SJSA1 (cell line): ENCODE measurements at places on chromosomes 2 and 18.

GRCh38 chr18:25990473-25990872 lies 99.9 kb downstream of the SS18 start:
- no peak for DNase-seq

DNA sequence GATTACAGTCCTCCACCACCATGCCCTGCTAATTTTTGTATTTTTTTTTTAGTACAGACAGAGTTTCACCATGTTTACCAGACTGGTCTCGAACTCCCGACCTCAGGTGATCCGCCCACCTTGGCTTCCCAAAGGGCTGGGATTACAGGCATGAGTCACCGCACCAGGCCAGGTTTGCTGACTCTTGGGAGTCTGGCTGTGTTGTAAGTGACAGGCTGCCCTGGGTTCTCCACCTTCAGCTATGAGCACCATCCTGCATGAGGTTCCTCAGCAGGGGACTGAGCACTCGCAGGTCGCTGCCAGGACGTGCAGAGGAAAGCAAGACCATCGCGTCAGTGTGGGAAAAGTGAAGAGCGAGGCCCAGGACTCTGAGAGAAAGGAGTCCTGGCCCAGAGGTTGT lies 112.6 kb upstream of the NDUFV2 start:
- DNase-seq, result no peak

GRCh38 chr2:197164141-197164754 lies 146.3 kb downstream of the ANKRD44 start:
- no peak for DNase-seq

DNA sequence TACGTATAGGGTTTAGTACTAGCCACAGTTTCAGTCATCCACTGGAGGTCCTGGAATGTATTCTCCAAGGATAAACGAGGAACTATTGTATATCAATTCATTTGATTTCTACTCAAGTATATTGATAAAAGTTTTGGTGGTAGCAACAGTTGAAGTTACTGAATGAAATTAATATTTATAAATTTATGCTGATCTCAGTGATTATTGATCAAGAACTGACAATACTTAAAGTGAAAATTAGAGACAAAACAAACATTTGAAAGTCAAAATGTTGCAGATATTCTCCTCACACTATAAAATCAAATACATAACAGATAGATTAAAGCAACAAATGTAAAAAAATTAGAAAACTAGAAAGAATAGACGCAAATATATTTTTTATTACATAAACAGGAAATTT lies 150.9 kb upstream of the SLC35G4 start:
- DNase-seq, result no peak

DNA sequence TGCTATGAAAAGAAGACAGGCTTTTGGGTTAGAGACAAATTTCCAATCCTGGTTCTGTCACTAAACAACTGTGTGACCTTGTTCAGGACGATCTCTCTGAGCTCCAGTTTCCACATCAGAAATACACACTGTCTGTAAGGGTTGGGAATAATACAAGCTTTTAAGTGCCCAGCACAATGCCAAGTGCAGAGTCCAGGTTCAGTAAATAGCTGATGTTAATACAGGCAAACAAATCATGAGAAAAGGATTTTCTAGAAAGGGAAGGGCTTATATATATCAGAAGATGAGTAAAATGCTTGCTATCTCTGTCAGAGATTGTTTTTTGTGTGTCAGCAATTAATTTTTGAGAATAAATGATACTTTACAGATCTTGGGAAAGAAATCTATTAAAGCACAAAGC lies 388.3 kb downstream of the NBAS start:
- DNase-seq, result no peak

GRCh38 chr2:159091976-159092375 lies 123.5 kb downstream of the TANC1 start:
- no peak for DNase-seq

- DNase-seq, result no peak
Observed at GRCh38 chr2:46317094-46317486, 19.9 kb downstream of the EPAS1 start.

DNA sequence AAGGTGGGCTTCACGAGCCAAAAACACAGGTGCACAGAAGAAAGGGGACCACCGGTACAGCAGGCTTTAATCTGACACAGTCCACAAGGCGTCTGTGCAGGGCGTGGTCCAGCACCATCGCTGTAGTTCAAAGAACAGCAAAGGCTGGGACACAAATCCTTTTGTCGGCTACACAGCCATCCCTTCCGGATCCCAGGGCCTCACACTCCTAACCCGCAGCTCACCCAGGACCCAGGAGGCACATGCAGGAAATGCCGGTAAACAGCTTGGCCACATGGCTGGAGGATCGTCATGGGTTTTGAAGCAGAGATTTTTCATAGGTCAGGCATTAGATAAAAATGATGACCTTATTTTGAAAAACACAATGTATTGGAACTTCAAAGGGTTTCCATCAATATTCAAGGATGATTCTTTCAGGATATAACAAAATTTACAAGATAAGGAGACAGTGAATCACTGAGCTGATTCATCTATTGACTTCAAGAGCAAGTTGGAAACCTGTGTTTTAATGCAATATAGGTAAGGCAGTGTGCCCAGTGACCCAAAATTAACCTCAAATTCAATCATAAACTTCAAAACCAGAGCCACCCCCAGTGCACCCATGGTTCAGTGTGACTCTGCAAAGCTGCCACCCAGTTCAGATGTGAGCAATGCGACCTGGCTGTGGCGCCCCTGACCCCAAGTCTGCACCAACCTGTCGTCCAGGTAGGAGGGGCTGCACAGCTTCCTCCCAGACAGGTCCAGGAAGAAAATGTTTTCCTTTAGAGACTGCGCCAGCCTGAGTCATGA lies 74.4 kb downstream of the TMEM18 start:
- DNase-seq, result no peak

DNA sequence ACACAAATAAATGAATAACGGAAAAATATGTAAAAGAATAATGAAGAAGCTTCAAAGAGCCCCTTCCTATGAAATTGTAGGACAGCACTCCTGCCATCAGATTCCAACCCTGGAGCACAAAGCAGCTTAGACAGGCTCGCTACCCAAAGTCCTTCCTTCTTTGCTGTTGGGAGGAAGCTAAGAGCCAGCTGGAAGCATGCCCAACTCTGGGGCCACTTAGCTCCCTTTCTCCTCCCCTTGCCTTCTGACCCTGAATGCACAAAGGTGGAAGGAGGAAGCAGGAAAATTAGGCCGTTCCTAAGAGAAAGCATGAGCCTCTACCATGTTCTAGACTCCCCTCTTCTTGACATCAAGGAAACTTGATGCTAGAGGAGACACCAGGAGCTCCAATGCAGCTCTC lies 700.8 kb downstream of the RNF144A start:
- no peak for DNase-seq

- no peak for DNase-seq
Observed at GRCh38 chr2:151634736-151635467, 99.4 kb downstream of the NEB start.

DNA sequence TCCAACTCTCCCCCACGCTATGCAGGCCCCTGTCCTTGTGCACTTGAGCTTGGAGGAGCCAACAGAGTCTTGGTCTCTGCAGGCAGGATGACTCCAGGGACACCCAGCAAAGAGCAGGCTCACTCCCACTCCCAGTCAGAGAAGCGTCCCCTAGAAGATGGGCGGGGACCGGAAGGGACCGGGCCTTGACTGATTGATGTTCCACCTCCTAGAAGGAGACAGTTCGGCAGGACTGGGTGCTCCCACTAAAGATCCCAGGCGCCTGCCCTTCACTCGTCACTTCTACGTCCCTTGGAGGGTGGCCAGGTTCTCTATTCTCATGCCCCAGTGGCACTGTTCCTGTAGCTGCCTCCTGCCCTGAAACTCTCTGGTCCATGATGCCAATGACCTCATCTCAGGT lies 3.2 kb upstream of the SP100 start:
- no peak for DNase-seq

DNA sequence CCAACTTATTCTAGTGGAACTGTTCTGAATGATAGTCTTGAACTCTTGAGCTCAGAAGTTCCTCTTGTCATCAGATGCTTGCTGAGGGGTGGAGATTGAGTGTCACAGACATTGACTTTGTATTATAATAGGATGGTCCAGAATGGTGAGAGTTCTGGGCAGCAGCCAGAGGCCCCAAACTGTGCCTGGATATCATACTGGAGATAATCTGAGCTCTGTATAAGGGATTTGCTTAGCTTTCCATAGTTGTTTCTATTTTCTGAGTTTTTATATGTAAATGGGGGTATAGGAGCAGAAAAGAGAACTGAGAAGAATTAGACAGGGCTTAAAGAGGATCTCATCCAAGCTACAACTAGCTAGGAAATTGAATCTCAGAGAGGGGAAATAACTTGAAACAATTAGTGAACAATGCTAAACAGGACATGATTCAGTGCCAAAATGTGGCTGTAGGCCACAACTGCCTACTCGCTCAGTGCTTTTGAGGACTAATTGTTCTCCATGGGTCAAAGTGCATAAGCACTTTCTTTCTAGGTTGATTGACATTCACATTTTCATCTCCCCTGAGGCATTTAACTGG lies 10.1 kb upstream of the LCLAT1 start:
- DNase-seq, result no peak

DNA sequence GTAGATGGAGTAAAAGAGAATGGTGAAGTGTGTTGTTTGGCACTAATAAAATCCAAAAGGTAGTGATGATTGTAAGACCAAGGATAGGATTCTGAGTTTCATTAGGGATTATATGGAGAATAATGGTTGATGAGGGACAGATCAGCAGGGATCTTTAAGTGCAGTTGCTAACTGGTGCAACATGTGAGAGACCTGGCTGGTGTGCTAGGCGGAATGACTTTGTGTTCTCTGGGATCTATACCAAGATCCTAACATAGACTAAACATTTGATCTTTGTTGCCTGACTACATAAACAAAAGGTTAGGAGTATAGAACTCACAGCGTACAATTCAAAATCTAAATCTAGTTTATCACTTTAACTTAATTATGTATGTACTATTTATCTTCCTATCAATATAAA lies 135.4 kb downstream of the PTRHD1 start:
- no peak for DNase-seq

DNA sequence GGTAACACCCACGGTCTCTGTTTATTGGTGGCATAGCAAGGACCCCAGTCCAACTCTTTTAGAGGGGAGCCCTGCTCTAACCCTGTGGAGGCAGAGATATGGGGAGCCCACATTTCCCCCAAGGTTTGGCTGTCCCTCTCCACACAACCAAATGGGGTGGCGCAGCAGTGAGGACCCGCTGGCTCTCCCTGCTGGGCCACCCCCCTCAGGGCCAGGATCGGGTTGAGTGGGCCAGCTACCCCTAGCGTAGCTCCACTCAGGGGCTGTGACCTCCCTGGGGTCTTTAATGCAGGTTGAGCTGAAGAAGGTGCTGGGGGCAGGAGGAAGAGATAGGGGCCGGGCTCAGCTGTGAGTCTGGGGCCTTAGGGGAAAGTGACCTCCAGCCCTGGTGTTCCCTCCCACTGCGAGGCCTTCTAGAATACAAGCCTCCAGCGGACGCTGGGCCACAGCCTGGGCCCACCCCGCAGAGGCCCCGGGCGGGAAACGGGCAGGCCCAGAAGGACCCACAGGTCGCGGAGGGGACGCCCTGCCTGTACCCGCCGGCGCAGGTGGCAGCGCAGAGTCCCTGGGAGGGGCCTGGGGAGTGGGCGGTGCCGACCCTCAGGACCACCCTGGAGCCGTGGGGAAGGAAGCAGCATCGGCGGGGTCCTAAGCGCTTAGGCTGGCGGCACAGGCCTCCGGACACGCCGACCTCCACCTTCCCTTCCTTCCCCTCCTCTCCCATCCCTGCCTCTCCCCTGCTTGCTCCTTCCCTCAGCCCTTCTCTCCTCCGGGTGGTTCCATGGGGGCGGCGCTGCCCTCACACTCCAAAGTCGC lies 9.6 kb downstream of the CROCC2 start:
- no peak for DNase-seq

- DNase-seq, result no peak
Observed at GRCh38 chr2:154710685-154711084, 12.2 kb downstream of the KCNJ3 start.

DNA sequence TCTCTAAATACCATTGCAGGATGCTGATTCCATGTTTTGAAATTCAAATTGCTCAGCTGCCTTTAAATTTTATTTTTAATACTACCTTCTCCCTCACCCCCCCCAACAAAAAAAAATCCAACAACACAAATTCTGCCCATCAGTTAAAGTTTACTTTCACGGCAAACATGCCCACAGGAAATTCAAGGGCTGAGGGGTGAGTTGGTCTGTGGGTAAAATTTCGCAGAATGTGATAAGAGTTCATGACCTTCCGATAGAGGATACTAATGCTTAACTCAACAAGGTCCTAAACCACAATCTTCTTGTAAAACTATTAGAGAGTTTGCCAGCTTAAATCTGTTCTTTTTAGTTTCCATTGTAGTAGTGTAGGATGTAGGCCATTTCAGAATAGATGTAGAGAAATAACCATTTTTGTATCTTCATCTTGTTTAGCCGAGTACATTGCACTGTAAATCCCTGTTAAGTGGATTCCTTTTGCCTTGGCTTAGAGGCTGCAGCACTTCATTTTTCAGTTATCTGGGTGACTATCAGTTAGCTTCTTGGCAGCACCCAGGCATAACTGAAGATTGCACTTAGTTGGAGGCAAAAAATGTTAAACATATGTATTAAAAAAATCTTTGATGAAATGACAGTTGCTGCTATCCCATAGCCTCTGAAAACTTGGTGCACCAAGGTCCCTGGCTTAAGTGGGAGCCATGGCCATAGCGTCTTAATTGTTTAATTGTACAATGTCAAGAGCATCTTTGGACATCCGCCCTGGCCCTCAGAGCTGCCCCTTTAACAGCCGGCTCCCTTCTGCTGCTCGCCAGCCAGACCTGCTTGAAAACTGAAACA lies 232.3 kb downstream of the HAUS1 start:
- DNase-seq, result no peak

DNA sequence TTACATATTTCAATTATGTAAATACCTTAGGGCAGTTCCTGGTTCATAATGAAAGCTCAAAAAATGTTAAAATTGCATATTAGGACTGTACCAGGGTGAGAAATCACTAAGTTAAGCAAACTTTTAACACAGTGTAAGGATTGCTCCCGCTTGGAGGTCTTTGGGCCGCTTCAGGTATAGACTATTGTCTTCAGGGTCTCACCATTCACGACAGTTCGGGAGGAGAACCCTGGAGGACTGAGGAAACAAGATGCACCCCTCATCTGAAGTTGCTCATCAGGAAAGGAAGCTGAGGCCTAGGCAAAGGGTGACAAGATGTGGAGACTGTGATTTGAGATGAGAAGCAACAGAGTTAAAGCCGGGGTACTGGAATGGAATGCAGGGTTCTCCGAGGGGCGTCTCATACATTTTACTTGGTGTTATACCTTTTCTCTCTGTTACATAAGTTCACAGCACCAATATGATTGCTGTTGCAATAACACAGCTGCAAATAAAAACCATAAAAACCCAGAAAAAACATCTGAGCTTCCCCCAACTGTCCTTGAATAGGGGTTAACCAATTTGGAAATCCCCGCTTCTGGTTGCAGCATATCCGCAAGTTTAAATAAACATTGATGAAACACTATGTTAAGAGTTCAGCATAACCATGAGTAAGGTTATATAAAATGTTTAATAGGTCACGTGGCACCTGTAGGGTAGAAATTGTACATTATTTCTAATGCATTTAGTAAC lies 40.1 kb downstream of the FBXO48 start:
- no peak for DNase-seq

DNA sequence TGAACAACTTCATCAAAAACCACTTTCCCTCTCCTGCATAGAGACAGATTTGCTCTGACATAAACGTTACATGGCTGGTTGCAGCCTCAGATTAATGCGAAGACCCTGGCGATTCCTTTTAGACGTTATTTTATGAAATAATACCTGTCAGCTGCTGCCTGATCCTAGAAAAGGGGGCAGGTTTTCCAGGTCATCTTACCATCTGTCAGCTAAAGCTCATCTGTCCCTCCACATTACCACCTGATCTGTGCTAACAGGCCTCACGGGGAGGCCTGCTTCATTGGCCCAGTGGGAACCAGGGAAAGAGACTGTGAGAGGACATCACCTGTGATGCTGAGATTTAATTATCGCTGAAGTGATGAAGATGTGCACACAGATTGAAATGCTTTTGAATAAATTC lies 261.0 kb downstream of the ARHGAP15 start:
- DNase-seq, result no peak
